ENCODE measurements at places on chromosomes 3 and 15.

- DNase-seq: no peak
Measured at GRCh38 chr3:71478568-71478967, 105.0 kb downstream of the FOXP1 start.

DNA sequence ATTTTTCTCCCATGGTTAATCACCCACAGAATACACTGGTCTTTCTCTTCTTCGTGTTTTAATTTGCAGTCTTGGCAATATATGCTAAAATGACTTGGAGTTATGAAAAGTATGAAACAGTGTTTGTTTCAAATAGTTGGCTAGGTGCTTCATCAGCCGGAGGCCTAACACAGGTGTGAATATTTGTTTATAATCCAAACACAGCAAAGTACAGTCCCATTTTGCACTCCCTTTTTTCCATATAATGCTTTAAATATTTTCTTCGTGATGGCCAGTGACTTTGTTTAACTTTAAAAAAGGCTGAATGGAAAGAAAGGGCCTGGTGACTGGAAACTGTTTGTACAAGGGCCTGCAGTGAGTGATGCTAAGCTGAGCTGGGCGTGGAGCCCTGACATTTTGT lies 219.7 kb upstream of the LRIG1 start:
- no peak for DNase-seq

- no peak for DNase-seq
Measured at GRCh38 chr3:10223676-10224639, 24.3 kb upstream of the TATDN2 start.

DNA sequence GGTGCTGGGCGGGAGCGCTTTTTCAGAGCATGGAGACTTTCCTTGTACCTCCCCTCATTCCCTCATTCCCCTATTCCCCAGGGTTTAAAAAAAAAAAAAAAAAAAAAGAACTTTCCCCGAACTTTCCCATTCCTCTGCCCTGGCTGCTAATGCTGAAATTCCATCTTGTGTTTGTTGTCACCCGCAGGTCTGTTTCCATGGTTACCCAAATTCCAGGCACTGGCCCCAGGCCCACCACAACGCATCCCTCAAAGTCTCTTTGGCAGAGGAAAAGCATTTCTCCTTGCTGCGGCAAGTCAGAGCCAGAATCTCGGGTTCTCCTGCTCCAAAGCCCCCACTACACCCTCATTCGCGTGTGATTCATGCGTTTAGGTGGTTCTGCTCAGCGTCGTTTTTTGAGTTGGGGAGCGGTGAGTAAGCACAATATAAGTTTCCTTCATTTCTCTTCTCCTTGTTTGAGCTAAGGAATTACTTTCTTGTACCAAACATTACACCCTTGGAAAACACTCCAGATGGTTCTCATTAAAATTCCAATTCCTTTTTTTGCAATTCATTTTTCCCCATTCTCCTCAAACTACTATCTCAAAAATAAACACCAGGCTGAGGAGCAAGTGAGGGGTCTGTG lies 21.6 kb downstream of the ANAPC13 start:
- no peak for DNase-seq

- no peak for DNase-seq
Measured at GRCh38 chr3:41370307-41370706, 171.0 kb downstream of the CTNNB1 start.

DNA sequence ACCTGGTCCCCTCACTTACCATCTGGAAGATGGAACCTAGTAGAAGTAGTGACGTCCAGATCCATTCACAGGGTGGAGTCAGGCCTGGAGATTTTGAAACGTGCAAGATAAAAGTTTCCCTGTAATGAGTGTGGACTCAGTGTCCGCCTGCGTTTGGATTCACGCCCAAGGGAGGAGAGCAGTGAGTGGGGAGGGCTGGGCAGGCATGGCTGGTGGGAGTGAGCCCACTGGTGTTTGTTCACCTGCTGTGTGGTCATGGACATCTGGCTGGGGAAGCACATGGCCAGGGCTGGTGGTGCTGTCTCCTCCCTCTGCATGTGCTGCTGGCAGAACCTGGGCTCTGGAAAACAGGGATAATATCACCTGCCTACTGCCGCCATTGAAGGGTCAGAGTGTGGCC lies 37.0 kb downstream of the RLBP1 start:
- no peak for DNase-seq

- DNase-seq: no peak
Measured at GRCh38 chr3:117565777-117566176, 856.2 kb downstream of the TUSC7 start.

GRCh38 chr3:155995525-155996370 lies 124.6 kb upstream of the KCNAB1 start:
- DNase-seq: peak; percentile 4

- no peak for DNase-seq
Measured at GRCh38 chr3:78659386-78659987, 1108.3 kb downstream of the ROBO1 start.
